HTR-8/SVneo (cell line): ENCODE measurements at places on chromosomes 5 and 9.

- DNase-seq, result no peak
Measured at GRCh38 chr5:14357441-14357840, 214.3 kb downstream of the TRIO start.

GRCh38 chr9:114283551-114284111 is 39.3 kb upstream of the ORM1 start:
- no peak for DNase-seq

DNA sequence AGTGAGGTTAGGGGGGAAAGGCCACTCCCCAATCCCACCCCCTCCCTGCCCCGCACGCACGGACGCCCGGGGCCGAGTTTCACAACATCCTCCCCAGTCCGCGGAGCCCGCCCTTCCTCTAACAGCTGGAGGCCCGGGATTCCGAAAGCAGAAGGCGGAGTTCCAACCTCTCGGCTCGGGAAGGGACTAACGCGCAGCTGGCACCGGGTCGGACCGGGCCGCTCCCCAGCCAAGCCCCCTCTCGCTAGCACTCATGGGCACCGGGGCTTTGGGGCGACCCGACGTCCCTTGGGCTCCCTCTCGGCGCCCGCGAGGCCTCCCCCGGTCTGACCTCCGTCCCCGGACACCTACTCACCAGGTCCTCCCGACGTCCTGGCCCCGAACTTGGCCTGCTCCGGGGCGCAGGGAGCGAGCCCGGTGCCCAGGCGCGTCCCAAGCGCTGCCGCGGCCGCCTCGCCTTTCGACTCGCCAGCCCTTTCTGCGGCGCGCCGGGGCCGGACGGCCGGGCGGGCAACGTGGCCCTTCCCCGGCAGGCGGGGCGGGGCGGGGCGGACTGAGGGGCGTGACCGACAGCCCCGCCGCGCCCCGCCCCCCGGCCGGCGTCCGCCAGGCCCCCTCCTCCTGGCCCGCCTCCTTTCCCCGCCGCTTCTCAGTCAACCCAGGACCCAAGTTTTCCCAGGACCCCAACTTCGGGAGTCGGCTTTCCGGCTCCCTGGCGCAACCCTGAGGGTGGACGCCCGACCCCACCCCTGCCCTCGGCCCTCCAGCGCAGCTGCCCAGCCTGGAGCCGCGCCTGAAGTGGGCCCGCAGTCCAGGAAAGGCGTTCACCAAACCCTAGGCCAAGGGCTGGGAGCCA is at the start of gene MGAT1:
MGAT1 (minus strand) TSS at position 482 of the 856 bp plus-strand sequence. CDS start 9,835 bp downstream, outside the sequence.
- peak; percentile 75 for DNase-seq

GRCh38 chr5:122612901-122613300 is 162.0 kb upstream of the SNX2 start:
- DNase-seq, result no peak

GRCh38 chr9:33813712-33814641 is 3.0 kb upstream of the UBE2R2 start:
- DNase-seq, result peak; percentile 15

- no peak for DNase-seq
Measured at GRCh38 chr5:78972654-78973428, 12.3 kb downstream of the ARSB start.

- no peak for DNase-seq
Measured at GRCh38 chr5:51047369-51047768, 335.9 kb upstream of the ISL1 start.

DNA sequence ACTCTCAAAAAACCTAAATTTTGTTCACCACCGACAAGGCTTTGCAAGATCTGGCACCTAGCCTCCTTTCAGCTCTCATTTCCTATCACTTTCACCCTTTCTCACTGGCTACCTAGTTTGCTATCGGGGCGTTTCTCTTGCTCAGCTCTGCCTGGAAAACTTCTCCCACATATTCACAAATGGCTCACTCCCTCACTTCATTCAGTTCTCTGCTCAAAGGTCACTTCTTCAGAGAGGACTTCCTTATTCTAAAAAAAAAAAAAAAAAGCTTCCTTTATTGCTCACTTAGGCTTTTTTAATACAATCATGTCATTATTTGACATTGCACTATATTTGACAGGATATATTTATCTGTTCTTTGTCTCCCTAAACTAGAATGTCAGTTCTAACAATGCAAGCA is 2.1 kb upstream of the SLC25A46 start:
- no peak for DNase-seq

GRCh38 chr9:128163523-128164306 is 3.6 kb downstream of the BBLN start:
- DNase-seq, result no peak

- no peak for DNase-seq
Measured at GRCh38 chr9:25548847-25549246, 129.4 kb downstream of the TUSC1 start.

DNA sequence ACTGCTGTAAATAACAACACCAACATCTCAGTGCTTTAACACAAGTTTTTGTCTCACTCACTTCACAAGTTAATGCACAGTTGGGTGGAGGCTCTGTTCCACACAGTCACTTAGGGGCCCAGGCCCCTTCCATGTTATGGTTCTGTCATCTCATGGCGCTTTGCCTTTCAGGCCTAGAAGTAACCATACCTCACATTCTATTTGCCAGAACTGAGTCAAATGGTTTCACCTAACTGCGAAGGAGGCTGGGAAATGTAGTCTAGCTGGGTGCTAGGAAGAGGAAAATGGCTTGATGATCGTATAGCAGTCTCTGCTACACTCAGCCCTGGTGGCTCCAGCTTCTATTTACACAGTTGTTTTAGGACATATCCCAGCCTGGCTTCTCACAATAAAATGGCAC is 23.1 kb upstream of the MVB12B start:
- no peak for DNase-seq

DNA sequence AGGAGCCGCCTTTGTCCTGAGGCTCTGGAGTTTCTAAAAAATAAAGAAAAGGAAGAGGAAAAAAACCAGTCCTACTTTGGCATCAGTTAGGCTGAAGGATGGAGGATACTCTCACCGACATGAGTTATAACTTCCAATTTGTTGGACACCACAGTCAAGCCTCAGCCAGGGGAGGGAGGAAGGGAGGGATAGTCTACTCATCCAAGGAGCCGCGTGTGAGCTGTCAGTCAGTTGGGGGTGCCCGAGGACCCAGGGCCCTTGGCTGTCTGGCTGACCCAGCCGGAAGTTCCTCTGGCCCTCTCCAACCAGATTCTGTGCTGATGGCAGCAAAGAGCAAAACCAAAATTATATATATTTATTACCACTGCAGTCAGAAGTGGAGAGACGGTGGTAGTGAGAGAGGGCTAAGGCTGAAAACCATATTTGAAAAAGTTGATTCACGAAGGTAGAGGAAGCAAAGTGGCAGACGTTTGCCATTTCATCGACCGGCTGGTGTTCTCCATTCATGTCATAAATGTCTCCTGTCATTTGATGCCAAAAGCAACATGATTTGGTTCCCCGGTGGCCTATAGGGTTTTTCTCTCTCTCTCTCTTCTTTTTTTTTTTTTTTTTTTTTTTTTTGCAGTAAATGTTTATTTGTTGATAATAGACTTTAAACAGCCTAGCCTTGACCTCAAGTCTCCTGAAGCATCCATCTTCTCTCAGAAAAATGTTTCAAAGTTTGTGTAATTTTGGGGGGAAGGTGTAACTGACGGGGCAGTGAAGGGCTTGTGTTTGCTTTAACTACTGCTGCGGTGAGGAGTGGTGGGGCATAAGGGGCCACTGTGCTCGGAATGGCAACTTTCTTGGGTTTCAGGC is 7.6 kb downstream of the LMX1B start:
- DNase-seq, result no peak

- no peak for DNase-seq
Measured at GRCh38 chr9:81264516-81264915, 424.8 kb downstream of the TLE1 start.

DNA sequence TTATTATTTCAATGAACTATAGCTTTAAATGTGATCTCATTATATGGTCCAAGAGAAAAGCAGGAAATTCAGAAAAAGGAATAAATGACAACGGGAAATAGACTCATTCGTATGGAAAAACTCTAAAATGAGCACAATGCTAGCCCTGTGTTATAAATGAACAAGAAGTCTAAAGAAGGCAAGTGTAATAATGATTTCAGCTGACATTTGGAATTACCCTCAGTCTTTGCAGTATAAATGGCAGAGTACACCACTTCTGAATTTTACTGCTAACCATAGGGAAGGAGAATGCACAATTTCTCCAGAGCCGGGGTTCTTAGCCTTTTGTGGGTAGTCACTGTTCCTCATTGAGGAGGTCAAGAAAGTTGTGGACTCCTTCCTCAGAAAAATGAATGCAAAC is 93.1 kb downstream of the ANKRD55 start:
- DNase-seq, result no peak

GRCh38 chr9:131397100-131397790 is 3.4 kb downstream of the PRRC2B start:
- no peak for DNase-seq

GRCh38 chr5:78577071-78577807 is 71.3 kb downstream of the LHFPL2 start:
- DNase-seq, result no peak

DNA sequence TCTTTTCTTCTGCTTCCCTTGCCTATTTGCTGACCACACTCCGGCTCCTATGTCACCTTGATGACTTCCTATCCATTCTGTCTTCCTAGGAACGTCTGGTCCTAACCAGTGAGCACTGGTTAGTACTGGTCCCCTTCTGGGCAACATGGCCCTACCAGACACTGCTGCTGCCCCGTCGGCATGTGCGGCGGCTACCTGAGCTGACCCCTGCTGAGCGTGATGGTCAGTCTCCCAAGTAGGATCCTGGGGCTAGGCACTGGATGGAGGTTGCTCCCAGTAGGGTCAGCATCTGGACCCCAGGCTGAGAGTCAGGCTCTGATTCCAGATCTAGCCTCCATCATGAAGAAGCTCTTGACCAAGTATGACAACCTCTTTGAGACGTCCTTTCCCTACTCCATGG is 2.2 kb downstream of the GALT start:
- no peak for DNase-seq

DNA sequence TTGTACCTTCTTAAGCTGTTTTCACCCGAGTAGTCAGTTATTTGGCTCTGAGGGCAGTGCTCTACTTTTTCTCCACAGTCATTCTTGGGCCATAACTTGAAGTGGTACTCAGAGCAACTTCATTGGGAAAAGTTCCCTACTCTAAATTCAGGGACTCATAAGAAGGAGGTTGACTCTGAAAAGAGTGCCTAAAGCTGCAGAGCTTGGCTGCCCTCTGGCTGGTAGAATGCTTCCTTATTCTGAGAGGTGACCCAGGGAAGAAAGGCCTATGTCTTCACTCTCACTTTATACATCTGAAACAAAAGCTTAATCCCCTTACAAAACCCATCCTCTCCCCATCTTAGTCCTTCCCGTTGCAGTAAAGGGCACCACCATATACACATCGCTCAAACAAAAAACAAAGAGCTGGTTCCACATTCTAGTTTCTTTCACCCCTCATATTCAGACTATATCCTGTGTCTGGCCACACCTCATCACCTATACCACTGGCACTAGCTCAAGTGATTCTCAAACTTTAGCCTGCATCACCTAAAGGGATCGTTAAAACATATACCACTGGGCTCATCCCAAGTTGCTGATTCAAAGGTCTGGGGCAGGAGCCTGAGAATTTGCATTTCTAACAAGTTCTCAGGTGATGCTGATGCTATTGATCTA is 7.9 kb downstream of the IGIP start:
- DNase-seq, result no peak

DNA sequence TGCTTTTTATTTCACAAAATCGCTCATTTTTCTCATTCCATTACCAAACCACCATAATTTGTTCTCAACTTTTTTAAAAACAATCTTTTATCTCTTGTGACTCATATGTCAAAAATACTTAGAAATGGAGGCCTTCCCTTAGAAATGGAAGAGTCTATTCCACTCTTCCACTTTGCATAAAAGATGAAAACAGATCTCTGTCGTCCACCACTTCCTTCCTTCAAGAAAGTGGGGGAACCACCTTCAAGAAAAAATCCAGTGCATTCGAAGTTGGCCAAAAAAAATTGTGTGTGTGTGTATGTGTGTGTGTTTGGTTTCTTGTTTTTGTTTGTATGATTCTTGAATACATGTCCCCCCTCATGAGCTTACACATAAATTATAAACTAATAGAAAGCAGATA is 628.8 kb upstream of the DMAC1 start:
- DNase-seq, result no peak

GRCh38 chr5:155389498-155389897 is 375.9 kb downstream of the KIF4B start:
- DNase-seq, result no peak

DNA sequence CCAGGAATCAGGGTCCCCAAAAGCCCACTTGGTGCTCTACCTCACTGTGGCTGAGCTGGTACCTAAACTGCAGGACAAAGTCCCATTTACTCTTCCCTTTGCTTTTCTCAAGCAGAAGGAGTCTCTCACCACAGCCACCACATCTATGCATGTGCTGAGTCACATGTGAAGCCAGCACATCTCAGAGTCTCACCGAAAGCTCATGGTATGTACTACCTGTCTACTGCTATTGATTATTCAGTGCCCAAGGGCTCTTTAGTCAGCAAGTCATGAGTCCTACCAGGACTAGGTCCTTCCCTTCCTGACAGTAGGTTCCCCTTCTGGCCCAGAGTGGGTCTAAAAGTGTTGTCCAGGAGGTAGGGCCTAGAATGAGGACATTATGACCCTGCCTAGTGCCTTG is 130.7 kb upstream of the NTRK2 start:
- DNase-seq, result no peak

DNA sequence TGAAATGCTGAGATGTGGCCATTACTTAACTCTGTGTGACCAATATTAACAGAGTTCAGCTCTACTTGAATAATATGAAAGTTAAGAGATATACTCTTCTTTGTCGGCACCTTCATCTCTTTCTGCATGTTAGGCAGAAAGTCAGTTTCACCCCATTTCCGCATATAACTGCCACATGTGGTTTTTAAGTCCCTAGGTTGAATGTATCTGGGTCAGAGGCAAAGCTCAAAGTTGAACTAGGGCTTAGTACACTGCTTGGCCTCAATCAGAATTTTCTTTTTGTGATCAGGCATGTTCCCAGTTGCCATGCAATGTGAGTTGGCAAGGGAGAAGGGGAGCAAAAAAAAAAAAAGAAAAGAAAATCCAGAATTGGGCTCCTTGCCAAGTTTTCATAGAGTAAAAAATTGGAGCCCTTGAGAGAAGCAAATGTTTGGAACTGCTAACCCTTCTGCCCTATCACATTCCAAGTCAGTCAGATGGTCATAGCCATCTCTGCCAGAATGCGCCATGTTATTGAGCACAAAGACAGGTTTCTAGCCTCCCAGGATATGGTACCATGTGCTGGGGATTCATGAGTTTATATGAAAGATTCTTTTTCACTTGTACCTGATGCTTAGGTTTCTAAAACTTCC is 251.2 kb upstream of the RORB start:
- no peak for DNase-seq

DNA sequence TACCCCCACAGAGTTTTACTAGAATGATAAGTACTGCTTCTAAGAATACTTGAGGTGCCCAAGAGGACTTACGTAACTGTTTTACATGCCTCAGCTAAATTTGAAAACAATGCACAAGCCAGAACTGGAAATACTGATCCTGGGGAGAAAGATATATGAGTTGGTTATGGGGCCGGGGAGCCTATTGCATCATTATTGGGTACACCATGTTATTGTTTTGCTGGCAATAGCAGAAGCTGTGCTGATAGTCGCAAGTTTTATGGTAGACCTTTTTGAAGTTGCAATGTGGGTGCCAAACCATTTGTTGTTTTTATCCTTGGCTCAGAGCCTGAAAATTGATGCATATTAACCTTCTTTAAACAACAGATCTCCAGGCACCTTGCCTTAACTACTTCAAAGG is 108.4 kb upstream of the DHFR start:
- DNase-seq, result no peak
